ENCODE measurements at places on chromosomes 4 and X.

DNA sequence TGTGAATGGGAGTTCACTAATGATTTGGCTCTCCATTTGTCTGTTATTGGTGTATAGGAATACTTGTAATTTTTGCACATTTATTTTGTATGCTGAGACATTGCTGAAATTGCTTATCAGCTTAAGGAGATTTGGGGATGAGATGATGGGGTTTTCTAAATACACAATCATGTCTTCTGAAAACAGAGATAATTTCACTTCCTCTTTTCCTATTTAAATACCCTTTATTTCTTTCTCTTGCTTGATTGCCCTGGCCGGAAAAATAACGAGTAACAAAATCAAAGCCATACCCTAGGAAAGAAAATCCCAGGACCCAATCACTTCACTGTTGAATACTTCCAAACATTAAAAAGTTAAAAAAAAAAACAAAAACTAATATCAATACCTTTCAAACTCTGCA is 67.7 kb upstream of the UGT2B4 start:
- no peak for DNase-seq

DNA sequence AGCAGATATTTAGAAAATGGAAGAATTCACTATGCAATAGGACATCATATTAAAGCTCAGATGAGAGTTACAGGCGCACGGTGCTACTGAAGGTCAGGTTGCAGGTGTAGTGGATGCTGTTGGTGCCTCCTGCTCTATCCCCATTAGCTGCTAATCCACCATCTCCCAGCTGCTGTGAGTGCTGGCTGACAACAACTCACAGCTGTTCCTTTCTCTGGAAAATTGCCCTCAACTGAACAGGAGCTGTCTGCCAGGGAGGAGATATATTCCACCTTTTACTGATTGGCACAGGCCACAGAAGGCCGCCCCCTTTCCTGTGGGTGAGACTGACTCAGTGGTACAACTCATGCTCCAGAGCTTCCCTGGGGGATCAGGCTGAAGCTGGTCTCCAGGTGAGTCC is 48.7 kb downstream of the UCHL1 start:
- DNase-seq = no peak

GRCh38 chr4:105541420-105541819 is 11.0 kb upstream of the ARHGEF38 start:
- no peak for DNase-seq

DNA sequence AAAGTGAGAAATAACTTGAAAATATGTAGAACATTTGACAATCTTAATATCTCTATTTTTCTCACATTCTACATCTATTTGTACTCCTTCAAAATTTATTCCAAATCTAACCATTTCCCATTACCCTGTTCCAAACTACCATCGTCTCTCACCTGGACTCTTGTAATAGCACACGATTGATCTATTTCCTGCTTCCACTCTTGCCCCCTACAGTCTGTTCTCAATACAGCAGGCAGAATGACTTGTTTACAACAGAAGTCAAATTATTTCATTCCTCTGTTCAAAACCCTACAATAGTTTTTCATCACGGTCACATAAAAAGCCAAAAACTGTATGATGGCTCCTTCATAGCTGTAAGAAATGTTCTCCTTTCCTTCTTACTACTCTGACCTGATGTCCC is 21.1 kb upstream of the LUZP4 start:
- peak; percentile 1 for DNase-seq

- no peak for DNase-seq
Observed at GRCh38 chr4:24862073-24862751, 50.6 kb downstream of the CCDC149 start.

DNA sequence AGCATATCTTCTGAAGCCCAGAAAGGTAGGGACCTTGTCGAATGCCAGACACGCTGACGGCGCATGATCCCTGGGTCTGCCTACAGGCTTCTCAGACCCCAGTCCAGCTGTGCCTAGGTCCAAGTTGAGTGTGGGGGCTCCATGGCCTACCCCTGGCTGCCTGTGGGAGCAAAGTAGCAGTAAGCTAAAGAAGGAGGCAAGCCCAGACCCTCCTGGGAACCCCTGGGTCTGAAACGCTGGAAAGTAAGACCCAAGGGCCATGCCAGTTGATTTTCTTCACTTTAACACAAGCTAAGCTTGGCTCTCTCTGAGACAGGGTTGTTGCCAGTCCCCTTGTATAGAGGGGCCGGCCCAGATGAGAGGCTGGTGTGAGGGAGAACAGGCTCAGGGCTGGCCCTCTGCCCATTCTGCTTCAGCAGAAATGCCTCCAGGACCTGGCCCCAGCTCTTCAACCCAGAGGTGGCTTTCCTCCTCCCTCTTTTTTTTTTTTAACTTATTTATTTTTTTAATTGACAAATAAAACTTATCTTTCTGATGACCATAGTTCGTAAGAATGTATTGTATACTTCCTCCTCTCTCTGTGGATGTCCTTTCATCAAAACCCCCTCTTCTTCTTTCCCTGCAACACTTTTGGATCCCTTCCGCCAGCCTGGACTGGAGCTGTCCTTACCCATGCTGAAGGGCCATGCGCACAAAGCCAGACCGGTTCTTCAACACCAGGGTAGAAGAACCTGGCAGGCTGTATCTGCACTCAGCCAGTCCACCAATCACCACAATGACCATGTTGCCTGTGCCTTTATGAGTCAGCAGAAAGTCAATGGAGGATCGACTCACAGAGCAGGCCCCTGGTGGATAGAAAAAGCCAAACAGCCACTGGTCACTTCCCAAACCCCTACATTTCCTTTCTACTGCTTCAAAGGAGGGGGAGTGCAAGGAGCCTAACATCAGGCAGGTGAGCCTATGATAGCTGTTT is 7.1 kb downstream of the AWAT2 start:
- DNase-seq = no peak

DNA sequence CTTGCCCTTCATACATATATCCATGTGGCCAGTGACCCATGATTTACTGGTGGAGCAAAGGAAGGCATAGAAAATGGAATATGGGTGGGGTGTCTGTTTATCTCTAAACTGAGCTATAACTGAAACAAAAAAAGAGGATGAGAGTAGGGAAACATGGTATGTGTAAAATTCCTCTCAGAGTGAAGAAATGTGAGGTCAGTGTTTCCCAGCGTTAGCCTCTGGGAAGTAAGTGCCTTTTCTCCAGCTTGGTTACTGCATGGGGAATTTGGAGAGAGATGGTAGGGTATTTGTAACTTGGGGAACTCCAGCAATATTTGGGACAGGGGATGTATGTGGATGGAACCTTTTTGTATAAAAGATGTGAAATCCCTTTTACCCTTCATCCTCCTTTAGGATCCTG is 89.4 kb downstream of the AFF1 start:
- no peak for DNase-seq

Measured in endothelial cell of umbilical vein (primary cell).